ENCODE measurements at places on chromosomes 6 and 20. TPM values are rescaled to one million over a fixed set of nuclear protein-coding genes. Genes with fewer than 3 reads are reported as not detected.

The GOPC gene
- 69.8 TPM for total RNA-seq

The SPTLC3 gene
- 4.0 TPM for total RNA-seq

The TUBB1 gene
- not detected for total RNA-seq

The HS3ST5 gene
- 2.0 TPM for total RNA-seq

The FRK gene
- total RNA-seq: 0.33 TPM

The RBM24 gene
- total RNA-seq: 7.0 TPM

The CCDC170 gene
- 1.6 TPM for total RNA-seq

The ADGRG6 gene
- 6.6 TPM for total RNA-seq

The CAGE1 gene
- total RNA-seq: 0.11 TPM

The PRL gene
- total RNA-seq: not detected

The SMLR1 gene
- not detected for total RNA-seq

The HSPA12B gene
- 0.12 TPM for total RNA-seq

The NOX3 gene
- not detected for total RNA-seq

The DSP gene
- 0.33 TPM for total RNA-seq

The DDX27 gene
- 42.4 TPM for total RNA-seq

The TOX2 gene
- total RNA-seq: 1.6 TPM

The HLA-DRA gene
- not detected for total RNA-seq

The TSPO2 gene
- not detected for total RNA-seq

The SLC2A10 gene
- 49.7 TPM for total RNA-seq

The NRN1 gene
- 0.11 TPM for total RNA-seq

The HCK gene
- not detected for total RNA-seq

The BPIFB2 gene
- total RNA-seq: not detected

The ACTL10 gene
- total RNA-seq: 2.1 TPM

The HRH3 gene
- not detected for total RNA-seq

The PTK6 gene
- total RNA-seq: 0.11 TPM

The ADNP gene
- 35.7 TPM for total RNA-seq

The RNF182 gene
- total RNA-seq: 1.8 TPM

The FAM83C gene
- total RNA-seq: not detected

The BPI gene
- total RNA-seq: not detected

The CLVS2 gene
- total RNA-seq: 0.12 TPM

The HFE gene
- total RNA-seq: 21.1 TPM
